ENCODE measurements at places on chromosomes 7 and 10. TPM values are rescaled to one million over a fixed set of nuclear protein-coding genes. Genes with fewer than 3 reads are reported as not detected.

PTPRZ1 gene
- total RNA-seq, result not detected

TSPAN33 gene
- 3.8 TPM for total RNA-seq

CLEC2L gene
- total RNA-seq, result not detected

CHCHD2 gene
- 205 TPM for total RNA-seq

DNA sequence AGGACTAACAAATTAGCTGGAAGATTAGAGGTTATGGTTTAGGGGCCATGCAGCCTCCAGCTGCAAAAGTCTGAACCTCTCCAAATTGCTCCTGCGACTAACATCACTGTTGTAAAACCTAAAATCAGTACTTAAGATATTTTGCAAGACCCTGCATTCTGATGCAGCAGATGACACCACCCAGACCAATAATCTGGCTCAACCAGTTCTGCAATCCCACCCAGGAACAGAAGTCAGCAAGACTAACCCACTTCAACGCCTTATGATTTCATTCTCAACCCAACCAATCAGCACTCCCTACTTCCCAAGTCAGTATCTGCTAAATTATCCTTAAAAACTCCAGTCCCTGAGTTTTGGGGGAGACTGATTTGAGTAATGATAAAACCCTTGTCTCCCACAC, 250.8 kb upstream of the MBL2 start:
- no peak overlapping the region for H3K4me3 ChIP-seq
- no peaks in the 10 kb centered on the region for H3K27me3 ChIP-seq
- no peaks in the 10 kb centered on the region for H3K4me1 ChIP-seq
- H3K36me3 ChIP-seq, result no peaks in the 10 kb centered on the region
- no peak overlapping the region for H3K27ac ChIP-seq
- DNase-seq, result no peak

DNA sequence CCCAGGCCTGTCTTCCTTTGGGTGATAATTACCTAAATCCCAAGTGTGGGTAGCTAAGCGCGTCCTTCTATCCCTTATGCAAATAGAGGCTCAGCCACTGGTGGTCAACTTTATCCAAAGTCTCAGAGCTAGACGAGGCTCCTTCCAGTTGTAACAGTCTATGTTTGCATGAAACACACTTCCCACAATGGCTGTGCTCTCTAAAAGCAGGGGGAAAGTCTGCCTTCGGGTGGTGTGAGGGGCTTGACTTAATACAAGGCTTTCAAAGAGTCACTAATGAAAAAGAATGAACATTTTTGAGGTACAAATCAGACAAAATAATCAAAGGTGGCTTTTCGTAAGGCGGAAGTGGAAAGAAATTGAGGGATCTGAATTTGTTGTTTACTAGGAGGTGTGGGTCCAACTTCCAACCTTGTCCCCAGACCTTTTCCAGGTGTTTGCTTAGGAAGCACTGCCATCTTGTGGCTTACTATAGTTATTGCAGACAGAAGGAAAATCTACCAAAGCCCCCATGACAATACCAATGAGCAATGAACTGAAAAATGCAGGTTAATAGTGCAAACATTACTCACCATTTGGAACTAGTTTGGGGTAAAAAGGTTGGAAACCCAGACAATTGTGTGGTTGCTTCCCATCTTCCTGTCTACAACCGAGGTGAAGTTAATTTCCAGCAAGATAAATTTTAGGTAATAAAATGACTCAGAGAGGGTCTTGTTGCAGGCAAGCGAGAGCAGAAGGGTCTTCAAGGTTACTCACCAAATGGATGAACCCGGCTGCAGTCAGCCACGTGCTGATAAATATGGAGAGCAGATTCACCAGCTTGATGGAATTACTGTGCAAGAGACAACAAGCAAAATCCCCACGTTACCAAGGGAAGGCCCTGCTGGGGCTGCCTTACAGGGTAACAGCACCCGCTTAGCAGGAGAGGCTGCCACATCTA, 525.7 kb downstream of the KCNMA1 start:
- H3K36me3 ChIP-seq, result no peaks in the 10 kb centered on the region
- peaks cover 2% of the 10 kb centered on the region for H3K4me1 ChIP-seq
- no peak for DNase-seq
- no peak overlapping the region for H3K4me3 ChIP-seq

DNA sequence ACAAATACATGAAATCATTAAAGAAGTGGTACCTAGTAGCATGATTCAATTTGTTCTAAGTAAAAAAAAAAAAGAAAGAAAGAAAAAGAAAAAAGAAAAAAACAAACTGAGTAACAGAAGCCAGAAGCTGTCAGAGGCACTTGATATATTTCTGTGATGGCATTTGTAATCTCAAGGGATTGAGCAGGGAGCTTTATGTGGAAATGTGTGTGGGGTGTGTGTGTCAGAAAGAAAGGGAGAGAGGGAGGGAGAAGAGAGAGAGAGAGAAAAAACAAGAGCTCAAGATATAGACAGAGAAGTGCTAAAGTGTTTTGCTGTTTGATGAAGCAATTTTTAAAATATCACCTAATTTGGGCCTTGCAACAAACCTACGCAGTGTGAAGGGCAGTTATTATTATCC, 357.6 kb upstream of the PCDH15 start:
- no peak overlapping the region for H3K27ac ChIP-seq
- no peaks in the 10 kb centered on the region for H3K36me3 ChIP-seq
- H3K4me1 ChIP-seq, result no peaks in the 10 kb centered on the region
- H3K4me3 ChIP-seq, result no peak overlapping the region
- no peak for DNase-seq

GRCh38 chr7:12670000-12670729, 17.3 kb upstream of the ARL4A start:
- DNase-seq, result no peak
- H3K27ac ChIP-seq, result no peak overlapping the region
- peaks cover 12% of the 10 kb centered on the region for H3K4me1 ChIP-seq
- peaks cover 2% of the 10 kb centered on the region for H3K36me3 ChIP-seq
- no peak overlapping the region for H3K4me3 ChIP-seq

DNA sequence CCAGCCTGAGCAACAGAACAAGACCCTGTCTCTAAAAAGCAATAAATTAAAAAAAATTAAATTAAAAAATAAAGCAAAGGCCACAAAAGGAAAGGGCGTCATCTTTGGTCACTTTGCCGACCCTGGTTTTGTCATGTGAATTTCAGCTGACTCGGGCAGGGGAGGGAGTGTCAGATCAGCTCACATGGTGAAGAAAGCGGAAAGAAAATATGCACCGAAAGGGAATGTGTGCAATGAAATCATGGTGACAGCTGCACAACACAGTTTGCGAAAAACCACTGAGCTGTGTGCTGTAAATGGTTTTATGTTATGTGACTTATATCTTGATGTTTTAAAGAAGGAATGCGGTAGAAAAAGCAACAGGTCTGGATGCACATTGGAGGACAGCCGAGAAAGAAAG, 39.8 kb downstream of the RCC1L start:
- H3K4me3 ChIP-seq, result no peak overlapping the region
- H3K27ac ChIP-seq, result no peak overlapping the region
- H3K36me3 ChIP-seq, result peaks cover 2% of the 10 kb centered on the region
- no peak for DNase-seq
- H3K4me1 ChIP-seq, result no peaks in the 10 kb centered on the region

DNA sequence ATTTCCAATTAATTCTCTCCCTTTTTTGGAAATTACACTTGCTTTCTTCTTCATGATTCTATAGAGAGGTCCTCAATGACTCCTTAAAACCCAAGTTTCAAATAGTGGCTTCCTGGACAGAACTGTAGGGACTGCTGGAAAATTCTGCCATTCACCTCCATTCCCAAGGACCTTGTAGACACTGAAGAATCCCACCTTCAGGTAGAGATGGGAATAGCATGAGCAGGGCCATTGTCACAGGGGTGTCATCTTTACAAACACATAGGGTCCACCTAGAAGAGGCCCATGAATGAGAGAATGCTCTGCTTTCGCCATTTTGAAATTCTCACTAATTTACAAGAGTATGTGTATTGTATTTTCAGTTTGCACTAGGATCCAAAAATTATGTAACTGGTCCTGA, 701.7 kb upstream of the CELF2 start:
- DNase-seq, result no peak
- H3K27ac ChIP-seq, result no peak overlapping the region
- H3K4me3 ChIP-seq, result no peak overlapping the region
- H3K36me3 ChIP-seq, result no peaks in the 10 kb centered on the region

- H3K36me3 ChIP-seq, result peaks cover 3% of the 10 kb centered on the region
- H3K4me1 ChIP-seq, result peaks cover 23% of the 10 kb centered on the region
- no peak overlapping the region for H3K27ac ChIP-seq
- H3K27me3 ChIP-seq, result peaks cover 65% of the 10 kb centered on the region
Measured at GRCh38 chr10:117136391-117136975, 1.6 kb downstream of the VAX1 start.

DNA sequence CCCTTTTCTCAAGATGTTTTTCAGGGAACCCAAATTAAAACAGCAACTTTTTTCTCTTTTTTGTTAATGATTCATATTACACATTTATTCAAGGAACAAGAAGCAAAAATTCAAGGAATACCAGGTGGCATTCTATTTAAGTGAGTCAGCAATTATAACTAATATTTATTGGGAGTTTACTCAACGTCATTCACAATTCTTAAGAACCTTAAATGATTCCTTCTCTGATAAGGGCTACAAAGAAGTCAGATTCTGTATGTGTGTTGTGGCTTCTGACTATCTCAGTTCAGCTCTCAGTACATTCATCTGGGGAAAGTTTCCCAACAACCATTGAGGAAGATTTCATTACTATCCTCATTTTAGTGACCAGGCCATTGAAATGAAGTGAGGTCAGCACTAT, 470.7 kb upstream of the AKR1E2 start:
- H3K4me3 ChIP-seq, result no peak overlapping the region
- no peak overlapping the region for H3K27ac ChIP-seq
- peaks cover 35% of the 10 kb centered on the region for H3K27me3 ChIP-seq
- H3K4me1 ChIP-seq, result peaks cover 5% of the 10 kb centered on the region
- H3K36me3 ChIP-seq, result no peaks in the 10 kb centered on the region

GRCh38 chr7:33156441-33156840, 27.1 kb downstream of the BBS9 start:
- H3K27ac ChIP-seq, result no peak overlapping the region
- no peaks in the 10 kb centered on the region for H3K27me3 ChIP-seq
- H3K4me1 ChIP-seq, result peaks cover 4% of the 10 kb centered on the region
- no peak overlapping the region for H3K4me3 ChIP-seq
- H3K36me3 ChIP-seq, result peaks cover 2% of the 10 kb centered on the region

DNA sequence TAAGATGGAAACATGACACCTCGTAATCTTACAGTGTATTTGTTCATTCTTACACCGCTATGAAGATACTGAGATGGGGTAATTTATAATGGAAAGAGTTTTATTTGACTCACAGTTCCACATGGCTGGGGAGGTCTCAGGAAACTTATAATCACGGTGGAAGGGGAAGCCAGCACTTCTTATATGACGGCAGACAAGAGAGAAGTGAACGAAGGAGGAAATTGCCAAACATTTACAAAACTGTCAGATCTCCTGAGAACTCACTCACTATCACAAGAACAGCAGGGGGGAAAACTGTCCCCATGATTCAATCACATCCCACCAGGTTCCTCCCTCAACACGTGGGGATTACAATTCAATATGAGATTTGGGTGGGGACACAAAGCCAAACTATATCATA, 282.3 kb downstream of the HGF start:
- DNase-seq, result no peak
- H3K36me3 ChIP-seq, result no peaks in the 10 kb centered on the region
- H3K27me3 ChIP-seq, result no peaks in the 10 kb centered on the region
- no peak overlapping the region for H3K27ac ChIP-seq

DNA sequence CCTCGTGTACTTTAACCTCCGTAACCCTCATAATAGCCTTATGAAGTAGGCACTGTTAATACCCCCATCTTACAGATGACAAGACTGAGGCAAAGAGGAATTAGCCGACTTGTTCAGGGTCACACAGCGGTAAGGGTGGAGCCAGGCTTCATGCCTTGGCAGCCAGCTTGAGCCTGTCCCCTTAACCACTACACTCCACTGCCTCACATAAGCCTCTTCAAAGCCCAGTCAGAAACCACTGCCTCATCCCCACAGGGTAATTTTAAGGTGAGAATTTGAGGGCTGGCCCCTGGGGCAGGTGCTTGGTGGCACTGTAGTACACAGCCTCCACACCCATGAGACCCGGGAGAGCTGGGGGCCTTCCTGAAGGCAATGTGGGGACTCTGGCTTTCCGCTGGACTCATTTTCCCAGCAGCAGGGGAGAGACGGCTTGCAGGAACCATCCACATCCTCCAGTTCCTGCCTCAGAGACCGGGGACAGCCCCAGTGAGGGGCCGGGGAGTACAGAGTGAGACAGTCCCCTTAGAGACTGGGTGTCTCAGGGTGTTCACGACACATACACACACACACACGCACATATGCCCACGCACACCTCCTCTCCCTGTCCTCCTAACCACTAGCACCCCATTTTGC, 7.6 kb upstream of the C10orf105 start:
- peaks cover 53% of the 10 kb centered on the region for H3K4me1 ChIP-seq
- H3K36me3 ChIP-seq, result no peaks in the 10 kb centered on the region
- H3K4me3 ChIP-seq, result peak overlapping the region; percentile 79
- H3K27ac ChIP-seq, result peak overlapping the region; percentile 94

GRCh38 chr10:22856444-22857074, 71.3 kb upstream of the ARMC3 start:
- no peak overlapping the region for H3K4me3 ChIP-seq
- H3K36me3 ChIP-seq, result no peaks in the 10 kb centered on the region
- no peaks in the 10 kb centered on the region for H3K27me3 ChIP-seq
- no peak for DNase-seq

- H3K27ac ChIP-seq, result no peak overlapping the region
- H3K4me3 ChIP-seq, result no peak overlapping the region
- H3K27me3 ChIP-seq, result peaks cover 8% of the 10 kb centered on the region
- peaks cover 2% of the 10 kb centered on the region for H3K4me1 ChIP-seq
Measured at GRCh38 chr10:113015201-113015600, 65.2 kb downstream of the TCF7L2 start.

- no peak overlapping the region for H3K27ac ChIP-seq
- no peak overlapping the region for H3K4me3 ChIP-seq
- H3K4me1 ChIP-seq, result peaks cover 10% of the 10 kb centered on the region
- DNase-seq, result no peak
- H3K36me3 ChIP-seq, result no peaks in the 10 kb centered on the region
- no peaks in the 10 kb centered on the region for H3K27me3 ChIP-seq
Measured at GRCh38 chr7:98874942-98875341, 3.4 kb upstream of the TRRAP start.

DNA sequence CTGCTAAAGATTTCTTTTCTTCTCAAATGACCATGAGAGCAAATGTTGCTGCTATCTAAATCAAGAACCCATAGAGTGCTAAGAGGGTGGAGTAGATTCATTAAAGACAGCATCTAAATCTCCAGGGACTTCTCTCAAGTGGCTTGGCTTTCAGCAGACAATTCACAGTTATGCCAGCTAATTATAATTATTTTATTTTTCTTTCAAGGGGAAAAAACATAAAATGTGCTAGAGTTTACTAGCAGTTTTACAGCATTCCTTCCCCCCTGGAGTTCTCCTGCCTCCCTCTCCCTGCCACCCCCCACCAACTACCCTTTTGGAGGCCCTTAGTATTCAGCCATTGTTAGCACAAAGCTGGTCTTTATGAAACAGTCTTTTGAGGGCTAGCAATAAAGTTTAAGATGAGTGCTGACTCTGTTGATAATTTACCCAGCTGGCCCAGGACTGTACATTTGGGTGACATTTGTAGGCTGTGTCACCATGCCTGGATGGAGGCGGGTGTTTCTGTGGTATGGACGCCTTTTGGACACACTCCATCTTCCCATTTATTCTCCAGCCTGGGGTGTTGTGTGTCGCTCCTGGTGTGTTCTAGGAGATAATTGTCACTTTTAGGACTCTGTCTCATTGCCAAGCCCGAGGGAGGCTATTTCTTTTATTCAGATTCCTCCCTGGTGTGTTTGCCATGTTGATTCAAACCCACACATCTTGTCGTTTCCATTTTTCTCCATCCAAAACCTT, 160.2 kb downstream of the CREB5 start:
- H3K27me3 ChIP-seq, result peaks cover 6% of the 10 kb centered on the region
- no peak overlapping the region for H3K4me3 ChIP-seq
- DNase-seq, result no peak
- no peaks in the 10 kb centered on the region for H3K36me3 ChIP-seq
- H3K4me1 ChIP-seq, result no peaks in the 10 kb centered on the region
